GM23338 (cell line): ENCODE measurements at places on chromosomes 4 and X. TPM values are rescaled to one million over a fixed set of nuclear protein-coding genes. Genes with fewer than 3 reads are reported as not detected.

GRCh38 chrX:130529531-130529930, 127.7 kb downstream of the RBMX2 start:
- DNase-seq, result no peak

DNA sequence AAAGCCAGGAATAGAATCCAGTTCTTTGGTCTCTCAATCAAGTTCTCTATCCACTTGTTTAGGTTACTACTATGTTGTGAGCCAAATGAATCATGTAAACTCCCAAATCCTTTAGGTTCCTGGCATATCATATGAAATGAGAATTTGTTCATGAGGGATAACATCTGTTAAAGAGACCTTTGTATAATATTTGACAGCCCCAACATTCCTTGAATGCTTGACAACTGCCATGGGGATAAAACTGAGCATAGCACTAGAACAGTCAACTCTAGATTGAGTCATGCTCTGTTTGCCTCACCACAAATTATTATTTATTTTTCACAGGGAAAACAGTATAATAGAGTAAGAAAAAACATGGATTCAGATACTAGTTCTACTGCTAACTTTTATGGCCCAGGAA, 93.3 kb downstream of the NAA11 start:
- DNase-seq, result no peak

The TMEM150C gene
- 1.9 and 4.0 TPM in 2 replicates for total RNA-seq

DNA sequence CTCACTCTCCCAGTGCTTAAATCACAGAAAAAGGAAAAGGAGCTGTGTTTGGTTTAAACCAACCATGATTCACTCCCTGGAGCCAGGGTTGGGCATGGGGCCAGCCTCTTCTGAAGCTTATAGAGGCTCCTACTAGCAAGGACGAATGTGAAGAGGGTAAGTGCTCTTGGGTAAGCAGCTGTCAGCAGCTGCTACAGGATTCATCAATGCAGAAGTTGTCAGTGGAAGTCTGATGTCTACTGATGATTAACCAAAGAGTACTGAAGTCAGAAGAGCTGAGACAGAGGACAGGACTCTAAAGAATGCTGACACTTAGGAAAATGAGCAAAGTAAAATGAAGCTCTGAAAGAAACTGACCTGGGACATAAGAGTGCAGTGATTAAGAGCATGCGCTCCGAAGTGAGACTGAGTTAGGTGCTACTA, 32.7 kb upstream of the JADE1 start:
- DNase-seq, result no peak

- no peak for DNase-seq
These were observed 9.3 kb upstream of the SEC24B start for GRCh38 chr4:109424093-109424841.

GRCh38 chrX:54495814-54496516, at the start of gene FGD1:
FGD1 (minus strand) TSS chrX:54496234; CDS start chrX:54495432, 802 bp downstream.
- DNase-seq, result peak; percentile 79

DNA sequence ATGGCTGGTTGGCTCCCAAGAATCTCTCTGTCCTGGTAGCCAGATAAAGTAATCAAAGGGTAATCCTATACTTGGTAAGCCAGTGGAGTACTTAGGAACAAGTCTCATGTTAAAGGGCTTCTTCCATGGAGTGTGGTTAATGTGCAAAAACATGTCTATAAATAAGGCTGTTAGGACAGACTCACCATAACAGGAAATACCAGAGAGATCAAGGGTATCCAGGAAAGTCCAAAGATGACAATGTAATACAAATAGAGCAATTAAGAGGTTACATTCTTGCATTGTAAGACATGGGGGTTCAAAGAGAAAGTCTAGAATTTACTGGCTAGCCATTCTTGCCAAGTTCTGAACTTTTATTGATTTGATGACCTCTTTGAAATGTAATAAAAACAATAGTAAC, 61.9 kb upstream of the ZCCHC13 start:
- DNase-seq, result no peak

The PAK3 gene
- total RNA-seq, result 3.6 and 5.0 TPM in 2 replicates

DNA sequence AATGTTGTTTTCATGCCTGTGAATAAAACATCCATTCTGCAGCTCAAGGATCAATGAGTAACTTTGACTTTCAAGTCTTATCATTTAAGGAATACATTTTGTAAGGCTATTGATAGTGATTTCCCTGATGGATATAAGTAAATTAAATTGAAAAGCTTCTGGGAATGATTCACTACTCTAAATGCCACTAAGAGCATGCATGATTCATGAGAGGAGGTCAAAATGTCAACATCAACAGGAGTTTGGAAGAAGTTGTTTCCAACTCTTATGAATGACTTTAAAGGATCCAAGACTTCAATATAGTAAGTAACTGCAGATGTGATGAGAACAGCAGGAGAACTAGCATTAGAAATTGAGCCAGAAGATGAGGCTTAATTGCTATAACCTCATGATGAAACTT, 1487.3 kb downstream of the PCDH7 start:
- no peak for DNase-seq

The CCNB3 gene
- total RNA-seq, result 0.74 and 1.2 TPM in 2 replicates

DNA sequence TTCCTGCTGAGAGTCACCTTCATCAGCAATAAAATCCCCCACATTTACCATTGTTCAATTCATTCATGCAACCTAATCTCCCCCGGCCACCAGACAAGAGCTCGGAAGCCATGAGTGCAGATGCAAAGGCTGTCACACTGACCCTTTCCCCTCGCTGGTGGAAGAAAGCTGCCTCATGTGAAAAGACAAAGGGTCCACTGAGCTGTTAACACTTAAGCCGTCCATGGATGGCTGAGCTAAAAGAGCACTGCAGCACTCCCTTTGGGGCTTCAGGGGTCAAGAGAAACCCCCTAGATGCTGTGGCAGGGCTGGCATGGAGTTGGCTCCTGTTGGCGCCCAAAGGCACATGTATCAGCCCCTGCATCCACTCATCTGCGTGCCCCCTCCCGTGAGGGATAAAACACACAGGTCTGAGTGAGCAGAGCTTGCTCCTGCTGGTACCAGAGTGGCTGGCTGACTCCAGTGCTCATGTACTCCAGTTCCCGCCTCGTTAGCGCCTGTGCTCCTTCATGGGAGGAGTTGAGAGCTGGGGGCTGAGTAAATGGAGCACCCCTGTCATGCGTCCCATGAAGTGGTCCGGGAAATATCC, 216.5 kb downstream of the PDHA2 start:
- no peak for DNase-seq

DNA sequence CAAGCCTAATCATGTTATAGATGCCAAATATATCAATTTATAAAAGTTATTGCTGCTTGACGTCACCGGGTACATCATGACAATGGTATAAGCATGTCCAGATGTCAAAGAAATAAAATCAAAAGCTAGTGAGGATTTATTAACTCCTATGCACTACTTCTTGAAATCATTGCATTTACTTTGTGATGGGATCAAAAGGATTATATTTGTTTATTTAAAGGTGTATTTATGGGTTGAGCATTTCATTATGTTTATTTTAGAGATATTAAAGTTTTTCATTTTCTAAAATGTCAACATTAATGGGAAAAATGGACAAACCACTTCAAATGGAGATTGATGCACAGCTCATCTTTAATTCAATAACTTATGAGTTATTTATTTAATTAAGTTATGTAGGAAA, 277.8 kb downstream of the EPHA5 start:
- DNase-seq, result no peak

DNA sequence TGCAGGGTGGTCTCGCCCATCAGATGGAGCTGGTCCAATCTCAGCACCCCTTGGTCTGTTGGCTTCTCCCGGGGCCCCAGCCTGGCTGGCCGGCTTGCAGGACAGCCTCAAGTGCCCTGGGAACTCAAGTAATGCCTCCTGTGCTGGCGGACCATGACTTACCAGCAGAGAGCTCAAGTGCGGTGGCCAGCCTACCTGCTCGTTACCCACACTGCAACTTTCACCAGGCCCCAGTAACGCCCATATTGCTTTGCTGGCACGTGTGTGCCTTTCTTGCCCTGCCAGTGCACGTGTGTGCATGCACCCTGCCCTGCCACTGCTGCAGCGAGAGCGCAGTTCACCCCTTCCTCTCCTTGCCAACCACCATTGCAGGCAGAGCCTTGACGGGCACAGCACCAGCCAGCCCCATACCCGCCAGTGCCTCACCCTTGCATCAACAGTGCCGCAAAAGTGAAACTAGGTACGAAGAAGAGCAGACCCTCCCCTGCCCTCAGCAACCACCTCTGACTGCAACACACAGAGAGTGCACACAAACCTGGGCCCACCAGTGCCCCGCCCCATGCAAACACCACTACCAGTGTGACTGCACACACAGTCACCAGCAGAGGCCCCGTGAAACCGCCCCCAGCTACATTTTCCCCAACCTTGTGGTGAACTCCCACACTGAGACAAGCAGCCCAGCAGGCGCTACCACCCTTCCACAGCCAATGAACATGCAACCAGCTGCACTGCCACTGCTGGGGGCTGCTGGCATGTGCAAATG, 88.9 kb upstream of the POU3F4 start:
- no peak for DNase-seq

The FGG gene
- 0.27 TPM in 1 of 2 replicates, not detected in the other for total RNA-seq

The DCX gene
- 2.4 and 3.0 TPM in 2 replicates for total RNA-seq

DNA sequence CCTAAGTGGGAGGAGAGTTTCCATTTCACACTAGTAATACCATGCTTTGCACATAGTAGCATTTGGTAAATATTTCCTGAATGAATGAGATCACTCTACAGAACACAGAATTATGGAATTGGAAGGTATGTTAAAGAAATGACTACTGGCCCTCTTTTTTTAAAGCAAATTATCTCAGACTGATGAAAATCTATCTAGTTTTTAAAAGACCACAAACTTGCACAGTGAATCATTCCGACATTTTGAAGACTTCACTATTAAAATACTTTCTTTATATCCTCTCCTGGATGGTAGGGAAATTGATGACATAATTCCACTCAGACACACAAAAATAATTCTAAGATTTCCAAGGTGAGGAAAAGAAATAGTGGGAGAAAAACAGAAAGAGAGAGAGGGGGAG, 68.4 kb upstream of the ETNPPL start:
- DNase-seq, result no peak

The GLUD2 gene
- total RNA-seq, result 1.5 and 1.9 TPM in 2 replicates

- no peak for DNase-seq
These were observed 38.9 kb downstream of the GPRIN3 start for GRCh38 chr4:89268679-89269078.
